ENCODE measurements at places on chromosomes 13 and 19. TPM values are rescaled to one million over a fixed set of nuclear protein-coding genes. Genes with fewer than 3 reads are reported as not detected.

ZNF582 gene
- total RNA-seq: not detected

PEAK3 gene
- total RNA-seq: not detected

CKM gene
- not detected for total RNA-seq

CFAP97D2 gene
- not detected for total RNA-seq

C13orf42 gene
- not detected for total RNA-seq

DZIP1 gene
- total RNA-seq: 0.17 TPM

APOC4 gene
- not detected for total RNA-seq

ELAVL3 gene
- 0.05 TPM for total RNA-seq

ZNF534 gene
- total RNA-seq: not detected

ZNF544 gene
- 46.3 TPM for total RNA-seq

FBXO17 gene
- total RNA-seq: 18.5 TPM

GRIN3B gene
- total RNA-seq: 0.69 TPM

SLAIN1 gene
- total RNA-seq: 0.34 TPM

CYP4F8 gene
- total RNA-seq: not detected

TNFSF13B gene
- total RNA-seq: 1.3 TPM

DOHH gene
- 20.9 TPM for total RNA-seq

ZNF729 gene
- total RNA-seq: not detected

IGLON5 gene
- not detected for total RNA-seq

LGALS14 gene
- not detected for total RNA-seq

LHB gene
- total RNA-seq: 3.7 TPM

CEACAM16 gene
- not detected for total RNA-seq

ICAM1 gene
- 5.0 TPM for total RNA-seq

LENG8 gene
- total RNA-seq: 196 TPM
